LNCaP clone FGC (cell line): ENCODE measurements at places on chromosomes 11 and 22.

DNA sequence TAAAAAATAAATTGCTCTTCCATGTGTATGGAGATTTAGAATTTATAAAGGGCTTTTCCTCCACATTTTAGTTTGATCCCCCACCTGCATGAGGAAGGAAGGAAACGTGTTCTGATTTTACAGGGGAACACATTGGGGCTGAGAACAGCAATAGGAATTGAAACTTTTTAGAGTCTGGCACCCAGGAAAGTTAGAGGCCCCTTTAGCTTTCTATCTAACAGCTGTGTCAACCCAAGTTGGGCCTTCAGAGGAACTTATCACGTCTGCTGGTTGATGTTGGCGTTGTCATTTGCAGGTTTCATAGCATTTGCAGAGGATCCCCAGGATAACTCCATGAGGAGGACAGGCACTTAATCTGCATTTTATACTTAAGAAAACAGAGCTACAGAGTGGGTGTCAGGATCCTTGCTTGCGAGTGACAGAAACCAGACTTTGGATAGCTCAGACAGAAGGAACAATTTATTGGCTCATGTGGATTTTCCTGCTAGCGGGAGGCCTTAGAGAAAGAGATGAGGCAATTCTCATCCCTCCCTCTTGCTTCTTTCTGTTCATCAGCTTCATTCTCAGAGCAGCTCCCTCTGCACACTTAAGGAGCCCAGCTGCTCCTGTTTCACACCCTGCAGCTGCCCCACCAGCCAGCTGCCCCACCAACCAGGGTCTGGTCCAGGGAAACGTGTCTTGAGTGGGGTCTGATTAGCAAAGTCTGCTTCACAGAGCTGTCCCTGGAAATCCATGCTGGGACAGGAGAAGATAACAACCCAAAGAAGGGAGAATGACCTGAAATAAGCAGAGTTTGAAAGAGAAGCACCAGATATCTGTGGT, 92.5 kb upstream of the OR4B1 start:
- DNase-seq, result no peak

GRCh38 chr11:111871693-111872161, 346 bp upstream of the ALG9 start:
- DNase-seq, result no peak

DNA sequence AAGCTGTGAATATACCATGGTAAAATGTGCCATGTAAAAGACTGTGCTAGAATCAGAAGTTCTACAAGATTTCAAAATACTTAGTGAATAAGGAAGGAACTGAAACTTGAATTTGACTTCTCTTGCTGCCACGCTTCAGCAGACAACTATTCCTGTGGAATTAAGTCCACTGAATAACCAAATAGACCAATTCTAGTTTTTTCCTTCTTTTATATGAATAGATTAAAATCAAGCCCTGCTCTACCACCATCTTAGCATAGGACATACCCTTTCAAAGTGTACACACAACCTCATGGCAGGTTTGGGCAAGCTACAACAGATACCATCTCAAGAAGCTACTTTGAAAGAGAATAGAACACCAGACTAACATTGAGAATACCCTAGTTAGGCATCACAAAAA, 23.4 kb upstream of the CLNS1A start:
- DNase-seq, result no peak

DNA sequence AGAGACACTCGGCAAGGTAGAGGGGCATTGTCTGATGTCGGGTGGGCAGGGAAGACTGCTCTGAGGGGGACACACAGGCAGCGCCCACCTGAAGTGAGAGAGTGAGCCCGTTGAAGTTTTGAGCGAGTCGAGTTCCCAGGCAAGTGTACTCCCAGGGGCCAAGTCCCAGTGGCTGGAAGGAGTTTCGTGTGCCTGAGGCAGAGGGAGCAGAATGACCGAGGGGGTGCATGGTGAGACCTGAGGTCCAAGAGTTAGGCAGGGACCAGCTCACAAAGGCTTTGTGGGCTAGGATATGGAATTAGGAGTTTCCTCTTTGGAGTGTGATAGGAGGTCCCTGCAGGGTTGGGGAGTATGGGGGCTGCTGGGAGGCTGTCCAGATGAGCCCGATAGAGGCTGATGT, 6.2 kb downstream of the SCN2B start:
- no peak for DNase-seq

GRCh38 chr11:47607380-47607779, 13.2 kb upstream of the C1QTNF4 start:
- no peak for DNase-seq

DNA sequence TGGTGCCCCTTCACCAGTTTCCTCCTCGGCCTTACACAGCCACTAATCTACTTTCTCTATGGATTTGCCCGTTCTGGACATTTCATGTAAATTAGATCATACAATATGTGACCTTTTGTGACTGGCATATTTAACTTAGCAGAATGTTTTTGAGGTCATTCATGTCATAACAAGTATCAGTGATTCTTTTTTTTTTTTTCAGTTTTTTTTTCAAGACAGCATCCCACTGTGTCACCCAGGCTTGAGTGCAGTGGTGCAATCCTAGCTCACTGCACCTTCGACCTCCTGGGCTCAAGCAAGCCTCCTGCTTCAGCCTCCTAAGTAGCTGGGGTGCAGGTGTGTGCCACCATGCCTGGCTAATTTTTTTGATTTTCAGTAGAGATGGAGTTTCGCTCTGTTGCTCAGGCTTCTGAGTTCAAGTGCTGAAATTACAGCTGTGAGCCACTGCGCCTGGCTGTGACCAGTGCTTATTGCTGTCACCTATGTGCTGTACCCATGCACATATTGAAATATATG, 22.7 kb downstream of the KIAA1671 start:
- no peak for DNase-seq

DNA sequence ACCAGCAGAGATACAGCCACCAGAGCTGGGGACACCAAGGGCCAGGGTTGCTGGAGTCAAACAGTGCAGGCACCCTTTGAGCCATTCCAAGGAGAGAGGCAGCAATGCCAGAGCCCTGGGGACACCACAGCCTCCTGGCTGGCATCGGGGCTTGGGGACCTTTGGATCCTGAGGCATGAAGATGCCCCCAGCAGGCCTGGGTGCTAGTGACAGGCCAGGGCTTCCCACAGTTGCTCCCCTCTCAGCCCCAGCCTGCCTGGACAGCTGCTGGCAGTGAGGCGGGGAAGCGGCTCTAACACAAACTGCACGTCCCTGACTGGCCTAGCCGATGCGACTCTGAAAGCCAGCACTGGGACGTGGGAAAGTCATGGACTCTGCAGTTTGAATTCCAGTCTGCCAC, 2.7 kb downstream of the CD5 start:
- DNase-seq, result no peak

DNA sequence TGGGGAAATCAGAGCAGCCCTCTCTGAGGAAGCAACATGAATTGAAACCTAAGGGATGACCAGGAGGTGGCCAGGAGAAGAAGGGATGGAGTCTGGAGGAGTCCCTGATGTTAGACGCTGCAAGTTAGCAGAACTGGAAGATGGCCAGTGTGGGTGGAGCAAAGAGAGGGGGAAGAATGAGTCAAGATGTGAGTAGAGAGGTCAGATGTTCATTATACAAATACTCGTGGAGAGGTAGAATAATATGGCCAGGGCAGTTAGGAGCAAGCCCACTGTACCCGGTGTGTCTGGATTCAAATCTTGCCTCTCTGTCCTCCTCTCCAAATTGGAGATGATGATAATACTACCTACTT, 242.0 kb downstream of the TENM4 start:
- no peak for DNase-seq

GRCh38 chr11:17772704-17773600, 38.4 kb downstream of the KCNC1 start:
- DNase-seq, result no peak

DNA sequence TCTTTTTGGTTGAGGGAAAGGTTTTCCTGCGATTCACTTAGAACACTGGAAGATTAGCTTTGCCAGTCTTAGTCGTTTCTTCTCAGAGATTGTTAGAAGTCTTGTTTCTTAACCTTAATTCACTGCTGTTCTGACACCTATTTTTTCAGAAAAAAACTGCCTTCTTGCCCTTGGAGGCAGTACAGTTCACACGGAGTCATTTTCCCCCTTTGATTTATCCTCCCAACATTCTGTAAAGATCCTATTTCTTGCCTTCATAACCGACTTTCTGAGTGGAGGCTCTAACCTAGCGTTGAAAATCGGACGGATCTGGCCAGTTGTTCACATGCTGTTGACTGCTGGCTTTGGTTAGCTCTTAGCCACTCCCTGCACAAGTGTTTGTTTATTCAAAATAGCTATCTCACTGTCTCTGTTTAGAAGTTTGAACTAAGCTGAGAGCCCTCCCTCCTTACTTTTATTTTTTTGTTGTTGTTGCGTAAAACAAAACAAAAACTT, 737 bp downstream of the BCL2L13 start:
- peak; percentile 53 for DNase-seq

- DNase-seq, result no peak
These were observed 3.5 kb downstream of the CBX7 start for GRCh38 chr22:39148727-39149535.

GRCh38 chr11:17979770-17980371, 33.0 kb downstream of the SERGEF start:
- no peak for DNase-seq

- DNase-seq, result no peak
These were observed 131.1 kb upstream of the OPCML start for GRCh38 chr11:133663135-133663985.
